Breast epithelium (tissue), 4 donors: ENCODE measurements at places on chromosomes 1 and 21. TPM values are rescaled to one million over a fixed set of nuclear protein-coding genes. Genes with fewer than 3 reads are reported as not detected.
A peak's percentile ranks its signal among the peaks of the same experiment; 100 is the strongest.

DNA sequence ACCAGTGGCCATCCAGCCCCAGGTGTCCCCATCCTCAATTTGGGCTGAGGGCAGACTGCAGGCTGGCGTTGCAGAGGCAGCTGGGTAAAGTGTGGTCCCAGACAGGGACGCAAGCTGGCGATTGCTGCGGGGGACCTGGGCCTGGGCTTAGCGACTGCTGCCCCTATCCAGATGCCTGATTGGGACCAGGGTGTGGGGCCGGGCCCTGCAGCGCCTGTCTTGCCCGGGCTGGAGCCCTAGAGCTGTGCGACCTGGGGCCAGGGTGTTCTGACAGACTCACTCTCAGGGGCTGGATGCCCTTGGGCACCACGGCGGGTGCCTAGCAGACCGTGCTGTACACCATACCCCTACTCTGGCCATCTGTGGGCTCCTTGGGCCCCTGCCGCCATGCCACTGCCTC, 16.2 kb upstream of the FAAP20 start:
- no peak for DNase-seq

GRCh38 chr1:29254346-29254745, 18.0 kb downstream of the PTPRU start:
- no peak for DNase-seq

GRCh38 chr1:177561436-177561835, 390.7 kb downstream of the BRINP2 start:
- DNase-seq = no peak

DNA sequence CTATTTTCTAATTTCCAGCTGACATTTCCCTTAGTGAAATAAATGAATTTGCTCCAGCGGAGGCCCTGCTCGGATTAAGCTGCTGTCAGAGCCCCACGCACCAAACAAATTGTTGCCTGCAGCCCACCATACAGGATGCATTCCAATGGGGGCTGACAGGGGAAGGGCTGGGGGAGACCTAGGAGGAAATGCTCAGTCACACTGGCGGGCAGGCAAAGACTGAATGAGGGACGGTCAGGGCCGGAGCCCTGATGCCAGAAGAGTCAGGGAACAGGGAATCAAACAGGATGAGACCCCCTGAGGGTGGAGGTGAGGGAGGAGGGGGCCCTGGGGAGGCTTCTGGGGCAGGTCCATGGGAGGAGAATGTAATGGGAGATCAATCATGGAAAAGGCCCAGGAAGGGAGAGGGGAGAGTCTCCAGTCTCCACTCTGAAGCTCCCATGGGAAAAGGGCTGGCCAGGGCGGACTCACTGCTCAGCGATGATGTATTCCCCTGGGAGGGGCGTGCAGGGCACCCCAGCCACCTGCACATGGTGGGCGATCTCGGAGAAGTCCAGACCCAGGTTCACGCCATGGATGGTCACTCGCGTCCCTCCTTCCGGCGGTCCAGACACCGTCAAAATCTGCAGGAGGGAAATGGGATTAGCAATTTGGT, 149.4 kb upstream of the CD34 start:
- no peak for DNase-seq

GRCh38 chr1:230839173-230839572, 29.1 kb downstream of the C1orf198 start:
- DNase-seq = no peak

DNA sequence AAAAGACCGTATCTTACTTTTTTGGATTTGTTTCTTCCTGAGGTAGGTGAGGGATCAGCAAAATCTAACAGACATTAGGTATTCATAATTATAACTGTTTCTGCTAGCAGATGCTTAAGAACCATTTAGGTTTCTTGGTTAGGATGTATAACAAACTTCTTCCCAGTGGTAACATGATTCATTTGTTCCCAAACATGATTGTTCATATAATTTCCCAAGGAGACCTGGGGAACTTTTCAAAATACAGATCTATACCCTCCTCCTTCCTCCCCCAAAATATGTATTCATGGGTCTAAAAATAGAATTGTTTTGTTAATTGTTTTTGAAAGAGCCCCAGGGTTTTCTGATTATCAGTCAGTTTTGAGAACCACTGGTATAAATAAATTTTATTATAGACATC, 228.2 kb downstream of the COP1 start:
- DNase-seq = no peak

DNA sequence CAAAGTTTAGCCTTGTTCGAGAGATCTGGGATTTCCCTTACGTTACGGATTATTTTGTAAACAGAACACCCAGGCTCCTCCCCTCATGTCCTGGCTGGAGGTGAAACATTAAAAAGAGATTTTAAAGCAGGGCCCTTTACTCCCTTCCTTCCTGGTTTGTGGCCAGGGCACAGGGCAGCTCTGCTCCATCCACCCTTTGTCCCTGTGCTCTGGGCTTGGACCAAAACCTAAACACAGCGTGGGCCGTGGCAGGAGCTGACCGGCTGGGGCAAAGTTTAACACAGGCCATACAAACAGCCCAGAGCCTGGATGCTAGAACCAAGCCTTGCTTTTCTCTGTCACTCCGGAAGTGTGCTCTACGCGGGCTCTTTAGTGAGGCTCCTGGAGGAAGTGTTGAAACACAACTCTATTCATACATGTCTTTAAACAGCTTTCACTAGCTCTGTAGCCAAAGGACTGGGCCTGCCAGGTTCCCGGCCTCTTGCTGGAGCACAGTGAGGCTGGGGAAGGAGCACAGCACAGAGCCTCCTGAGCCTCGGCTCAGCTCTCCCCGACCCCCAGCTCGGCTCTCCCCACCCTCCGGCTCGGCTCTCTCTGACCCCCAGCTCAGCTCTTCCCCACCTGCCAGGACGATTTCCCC, 84.7 kb downstream of the PDE9A start:
- peak; percentile 42 for DNase-seq

DNA sequence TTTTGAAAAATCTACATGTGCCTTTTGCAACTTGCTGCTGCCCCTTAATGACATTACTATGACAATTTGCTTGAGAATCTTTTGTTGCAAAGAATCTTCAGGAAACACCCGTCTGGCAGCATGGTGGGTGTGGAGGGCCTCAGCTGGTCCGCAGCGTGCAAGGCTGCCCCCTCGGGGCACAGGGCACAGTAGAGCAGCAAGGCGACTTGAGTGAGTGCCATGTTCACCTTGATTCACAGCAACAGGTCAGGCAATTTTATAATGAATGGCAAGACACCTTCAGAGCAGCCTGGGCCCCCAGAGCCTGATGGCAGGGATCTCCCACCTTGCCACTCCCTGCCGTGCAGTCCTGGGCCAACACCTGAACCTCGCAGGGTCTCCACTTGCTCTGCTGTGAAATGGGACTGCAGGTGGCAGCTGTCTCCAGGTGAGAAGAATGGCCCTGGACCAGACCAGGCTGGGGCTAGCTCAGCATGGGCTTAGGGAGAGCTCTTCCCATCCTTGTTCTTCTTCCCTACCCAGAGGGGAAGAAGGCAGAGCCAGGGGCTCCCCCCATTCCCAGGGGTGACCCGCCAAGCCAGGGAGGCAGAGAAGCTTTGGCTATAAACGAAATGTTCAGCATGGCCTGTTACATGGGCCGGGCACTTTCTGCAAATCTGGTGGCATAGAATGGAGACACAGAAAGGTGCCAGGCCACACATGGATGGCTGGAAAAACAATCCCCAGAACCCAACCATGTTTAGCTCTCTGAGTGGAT, 34.5 kb upstream of the ACTRT2 start:
- peak; percentile 31 for DNase-seq

- no peak for DNase-seq
These were observed 80.7 kb downstream of the NID1 start for GRCh38 chr1:235984041-235984825.

DNA sequence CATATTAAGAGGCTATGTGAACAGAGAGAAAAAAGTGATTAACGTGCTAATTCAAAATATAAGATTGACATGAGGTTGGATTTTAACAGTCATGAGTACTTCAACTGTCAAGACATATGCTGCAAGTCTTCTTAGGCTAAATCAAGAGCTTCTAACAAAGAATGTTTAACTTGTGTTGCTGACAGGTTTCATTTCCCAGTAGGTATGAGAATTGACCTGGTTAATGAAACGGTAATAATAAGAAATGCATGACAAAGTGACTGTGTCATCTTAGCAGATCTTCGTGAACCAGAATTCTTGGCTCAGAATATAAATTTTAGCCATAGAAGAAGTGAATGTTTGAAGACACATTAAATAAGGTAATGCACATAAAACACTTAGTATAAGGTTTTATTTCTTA, 132.6 kb upstream of the PTGFR start:
- DNase-seq = no peak

- no peak for DNase-seq
These were observed 108.2 kb downstream of the GALNT2 start for GRCh38 chr1:230175163-230175747.

- no peak for DNase-seq
These were observed 27.1 kb downstream of the FTCD start for GRCh38 chr21:46128106-46128932.

DNA sequence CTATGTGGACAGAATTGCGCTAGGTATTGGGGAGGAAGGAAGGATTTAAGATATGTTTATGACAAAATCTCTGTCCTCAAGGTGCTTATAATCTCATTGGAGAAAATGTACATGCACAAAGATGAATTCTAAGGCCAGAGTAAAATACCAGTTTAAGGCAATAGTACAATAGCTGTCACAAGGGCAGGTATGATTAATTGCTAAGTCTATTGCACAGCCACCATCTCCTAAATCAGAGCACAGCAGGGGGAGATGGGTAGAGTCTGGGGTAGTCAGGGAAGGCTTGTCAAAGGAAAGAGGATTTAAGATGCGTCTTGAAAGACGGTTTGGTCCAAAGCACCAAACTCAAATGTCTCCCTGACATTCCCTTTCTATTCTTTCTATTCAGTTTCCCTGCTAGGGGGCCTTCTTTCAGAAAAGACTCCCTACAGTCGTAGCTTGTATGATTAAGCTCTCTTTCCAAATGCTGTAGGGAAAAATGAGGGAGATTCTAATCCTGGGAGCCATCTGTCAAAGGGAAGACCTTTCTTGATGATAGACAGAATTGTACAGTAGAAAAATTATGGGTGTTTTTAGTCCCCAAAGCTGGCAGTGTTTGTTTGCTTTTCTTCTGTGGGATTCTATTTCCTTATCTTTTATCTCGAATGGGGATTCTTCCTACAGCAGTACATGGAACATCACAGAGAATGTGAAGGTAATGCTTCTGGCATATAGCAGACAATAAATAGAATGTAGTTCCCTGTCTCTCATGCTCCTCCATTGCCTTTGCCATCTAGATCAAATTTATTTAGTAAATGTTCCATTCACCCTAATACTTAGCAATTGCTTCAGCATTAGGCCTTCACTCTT, 107.6 kb upstream of the NFIA start:
- no peak for DNase-seq

DNA sequence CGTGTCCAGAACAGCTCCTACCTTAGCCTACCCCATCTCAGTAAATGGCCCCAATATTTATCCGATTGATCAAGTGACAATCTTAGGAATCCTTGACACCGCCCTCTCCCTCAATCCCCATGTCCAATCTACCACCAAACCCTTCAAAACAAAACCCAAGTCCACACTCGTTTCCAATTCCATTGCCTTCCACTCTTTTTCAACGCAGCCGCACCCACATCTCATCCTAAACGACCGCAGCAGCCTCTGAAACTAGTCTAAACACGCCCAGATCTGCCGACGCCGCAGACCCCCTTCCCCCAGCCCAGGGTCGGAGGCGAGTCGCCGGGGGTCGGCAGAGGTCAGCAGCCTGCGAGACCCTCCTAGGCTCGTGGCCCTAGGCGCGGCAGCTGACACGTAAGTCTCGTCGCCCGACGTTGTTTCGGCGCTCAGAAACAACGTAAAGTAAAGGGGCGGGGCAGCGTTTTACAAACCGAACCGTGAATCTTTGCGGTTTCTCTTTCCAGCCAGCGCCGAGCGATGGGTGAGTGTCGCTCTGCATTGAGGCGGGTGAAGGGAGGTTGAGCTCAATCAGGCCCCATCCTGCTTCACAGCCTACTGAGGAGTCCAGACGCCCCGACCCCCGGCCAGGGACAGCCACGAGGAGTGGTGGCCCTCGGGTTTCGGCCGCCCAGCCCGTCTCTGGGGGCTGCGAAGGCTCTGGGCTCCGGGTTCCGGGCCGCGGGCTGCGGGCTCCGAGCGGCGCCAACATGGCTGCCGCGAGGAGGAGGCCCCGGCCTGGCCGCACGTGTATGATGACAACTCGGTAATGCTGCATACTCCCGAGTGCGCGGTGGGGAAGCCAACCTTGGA, at the start of gene RPS8:
RPS8 (plus strand) TSS at position 463 of the 852 bp plus-strand sequence; CDS start at position 520, 57 bp downstream.
- peak; percentile 89 for DNase-seq

DNA sequence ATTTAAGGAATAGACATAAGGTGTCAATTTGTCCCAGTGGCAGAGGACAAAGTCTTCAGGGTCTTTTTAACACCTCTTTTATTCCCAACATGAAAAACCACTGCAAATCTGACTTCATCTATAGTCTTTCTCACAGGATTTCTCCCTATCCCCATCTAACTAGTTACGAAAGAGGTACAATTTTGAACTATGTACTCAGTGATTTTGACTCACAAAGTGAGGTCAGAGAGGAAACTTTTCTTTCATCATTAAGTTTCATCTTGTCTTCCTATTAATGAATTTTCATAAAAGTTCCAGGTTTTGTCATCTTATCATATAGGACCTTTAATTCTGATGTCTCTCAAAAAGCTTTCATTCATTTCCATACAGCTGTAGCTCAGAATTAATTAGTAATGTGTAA, 63.3 kb downstream of the ASH1L start:
- no peak for DNase-seq

DNA sequence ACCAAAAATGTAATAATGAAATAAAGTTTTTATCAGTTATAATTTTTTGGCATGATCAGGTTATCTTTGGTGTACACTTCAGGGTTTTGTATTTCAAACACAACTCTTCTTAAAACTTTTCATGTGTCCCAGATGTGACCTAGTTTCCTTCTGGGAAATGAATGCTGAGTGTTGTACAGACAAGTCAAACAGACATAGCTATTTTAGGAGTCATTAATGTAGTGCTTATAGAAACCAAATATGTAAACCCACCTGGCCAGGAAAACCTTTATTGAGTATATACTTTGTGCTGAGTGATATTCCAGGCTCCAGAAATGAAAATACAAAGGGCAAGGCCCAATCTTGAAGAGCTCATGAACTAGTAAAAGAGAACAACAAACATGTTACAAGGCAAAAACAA, 25.9 kb upstream of the HOOK1 start:
- DNase-seq = no peak

DNA sequence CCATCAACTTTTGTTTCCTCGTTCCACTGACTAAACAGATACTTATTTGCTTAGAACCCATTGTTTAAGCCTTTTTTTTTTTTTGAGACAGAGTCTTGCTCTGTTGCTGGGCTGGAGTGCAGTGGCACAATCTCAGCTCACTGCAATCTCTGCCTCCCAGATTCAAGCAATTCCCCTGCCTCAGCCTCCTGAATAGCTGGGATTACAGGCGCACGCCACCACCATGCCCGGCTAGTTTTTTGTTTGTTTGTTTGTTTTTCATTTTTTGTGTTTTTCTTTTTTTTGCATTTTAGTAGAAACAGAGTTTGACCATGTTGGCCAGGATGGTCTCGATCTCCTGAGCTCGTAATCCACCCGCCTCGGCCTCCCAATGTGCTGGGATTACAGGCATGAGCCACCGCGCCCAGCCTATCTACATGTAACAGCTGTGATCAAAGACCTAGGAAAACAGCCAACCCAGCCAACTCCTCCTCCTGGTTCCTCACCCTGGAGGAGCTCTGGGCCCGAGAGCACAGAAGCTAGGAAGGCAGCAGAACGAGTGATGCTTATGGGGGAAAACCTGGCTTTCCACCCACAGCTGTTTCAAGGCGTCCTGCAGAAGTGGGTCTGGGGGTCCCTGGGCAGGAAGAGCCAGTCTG, 32.9 kb downstream of the KCNN3 start:
- DNase-seq = no peak

The TMEM82 gene
- not detected for total RNA-seq

The TEX38 gene
- not detected for total RNA-seq

The FCRLB gene
- total RNA-seq = 0.33 TPM

The CACNA1S gene
- total RNA-seq = not detected

The EPHB2 gene
- 1.5 TPM for total RNA-seq

The APOBEC4 gene
- not detected for total RNA-seq

The FAM43B gene
- total RNA-seq = 0.33 TPM

The LCE4A gene
- total RNA-seq = not detected
